ENCODE measurements at places on chromosomes 11 and 22. TPM values are rescaled to one million over a fixed set of nuclear protein-coding genes. Genes with fewer than 3 reads are reported as not detected.

The CHRDL2 gene
- not detected for total RNA-seq

The IFITM5 gene
- total RNA-seq = not detected

The ADM2 gene
- 1.8 TPM for total RNA-seq

The OR4C11 gene
- total RNA-seq = not detected

The CATSPER1 gene
- under 0.01 TPM for total RNA-seq

The CELSR1 gene
- total RNA-seq = 5.4 TPM

The KCNK4 gene
- total RNA-seq = not detected

The C11orf65 gene
- total RNA-seq = 1.5 TPM

The KIF18A gene
- total RNA-seq = 40.0 TPM

The PHLDA2 gene
- total RNA-seq = 7.6 TPM

The MEI1 gene
- 2.1 TPM for total RNA-seq

The ESRRA gene
- 40.9 TPM for total RNA-seq

The HNRNPUL2 gene
- 9.6 TPM for total RNA-seq

The GGT1 gene
- 1.8 TPM for total RNA-seq

The OR5P2 gene
- not detected for total RNA-seq

The MIOX gene
- not detected for total RNA-seq

The APLNR gene
- total RNA-seq = not detected

The CARD16 gene
- total RNA-seq = 5.2 TPM

The PTPN5 gene
- not detected for total RNA-seq

The CLP1 gene
- 21.9 TPM for total RNA-seq

The CHRM1 gene
- total RNA-seq = not detected

The TSGA10IP gene
- total RNA-seq = 0.11 TPM

The ASPHD2 gene
- 1.00 TPM for total RNA-seq

The NAALADL1 gene
- total RNA-seq = 24.7 TPM

The LDLRAD3 gene
- 5.0 TPM for total RNA-seq

The CARD18 gene
- total RNA-seq = not detected

The DERL3 gene
- total RNA-seq = 0.44 TPM

The CARNS1 gene
- total RNA-seq = under 0.01 TPM

Measured in uterine smooth muscle cell (primary cell).